ENCODE measurements at places on chromosomes 2 and 18.

DNA sequence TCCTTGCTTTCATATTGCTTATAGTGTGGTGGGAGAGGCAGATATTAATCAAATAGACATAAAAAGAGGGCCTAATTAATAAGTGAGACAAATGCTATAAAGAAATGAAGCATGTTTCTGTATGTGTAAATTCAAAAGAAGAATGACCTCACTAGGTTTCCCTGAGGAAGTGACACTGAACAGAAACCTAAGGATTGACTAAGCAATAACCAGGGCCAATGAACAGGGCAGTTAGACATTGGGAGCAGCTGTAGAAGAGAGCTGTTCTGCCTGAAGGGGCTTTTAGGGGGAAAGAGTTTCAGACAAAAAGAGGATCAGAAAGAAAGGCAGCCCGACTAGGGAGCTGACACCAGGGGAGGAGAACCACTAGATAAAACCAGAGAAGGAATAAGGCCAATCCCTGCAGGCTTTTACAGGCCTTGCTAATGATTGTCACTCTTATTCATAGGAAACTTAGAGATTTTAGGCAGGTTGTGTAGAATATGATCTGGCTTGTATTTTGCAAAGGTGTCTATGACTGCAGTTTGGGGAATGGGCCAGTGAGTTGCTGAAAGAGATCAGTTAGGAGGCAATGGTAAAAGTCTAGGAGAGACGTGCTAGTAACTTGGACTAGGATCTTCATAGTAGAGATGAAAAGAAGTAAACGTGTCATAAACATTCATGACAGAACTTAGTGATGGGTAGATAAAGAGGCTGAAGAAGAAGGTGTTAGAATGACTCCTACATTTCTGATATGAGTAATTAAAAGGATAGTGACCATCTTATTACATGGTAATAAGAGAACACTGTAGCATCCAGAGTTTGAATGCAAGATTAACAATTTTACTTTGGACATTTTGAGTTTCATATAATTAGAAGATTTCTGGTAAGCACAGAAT is 26.8 kb upstream of the NABP1 start:
- DNase-seq = no peak

DNA sequence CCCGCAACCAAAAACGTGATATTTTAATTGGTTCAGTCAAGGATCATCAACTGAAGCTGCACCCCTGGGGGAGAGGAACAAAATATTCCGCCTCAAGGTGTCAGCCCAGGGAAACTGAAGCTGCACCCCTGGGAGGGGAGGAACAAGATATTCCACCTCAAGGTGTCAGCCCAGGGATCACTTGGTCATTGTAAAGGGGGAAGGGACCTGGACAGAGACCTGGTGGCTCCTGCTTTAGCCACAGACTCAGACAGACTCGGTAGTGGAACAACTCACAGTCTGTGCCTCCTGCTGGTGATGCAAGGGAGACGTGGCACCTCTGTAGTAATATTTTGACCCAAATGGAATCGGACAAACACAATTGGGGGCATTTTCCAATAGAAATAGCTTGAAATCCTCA is 75.1 kb downstream of the GBX2 start:
- DNase-seq = no peak

DNA sequence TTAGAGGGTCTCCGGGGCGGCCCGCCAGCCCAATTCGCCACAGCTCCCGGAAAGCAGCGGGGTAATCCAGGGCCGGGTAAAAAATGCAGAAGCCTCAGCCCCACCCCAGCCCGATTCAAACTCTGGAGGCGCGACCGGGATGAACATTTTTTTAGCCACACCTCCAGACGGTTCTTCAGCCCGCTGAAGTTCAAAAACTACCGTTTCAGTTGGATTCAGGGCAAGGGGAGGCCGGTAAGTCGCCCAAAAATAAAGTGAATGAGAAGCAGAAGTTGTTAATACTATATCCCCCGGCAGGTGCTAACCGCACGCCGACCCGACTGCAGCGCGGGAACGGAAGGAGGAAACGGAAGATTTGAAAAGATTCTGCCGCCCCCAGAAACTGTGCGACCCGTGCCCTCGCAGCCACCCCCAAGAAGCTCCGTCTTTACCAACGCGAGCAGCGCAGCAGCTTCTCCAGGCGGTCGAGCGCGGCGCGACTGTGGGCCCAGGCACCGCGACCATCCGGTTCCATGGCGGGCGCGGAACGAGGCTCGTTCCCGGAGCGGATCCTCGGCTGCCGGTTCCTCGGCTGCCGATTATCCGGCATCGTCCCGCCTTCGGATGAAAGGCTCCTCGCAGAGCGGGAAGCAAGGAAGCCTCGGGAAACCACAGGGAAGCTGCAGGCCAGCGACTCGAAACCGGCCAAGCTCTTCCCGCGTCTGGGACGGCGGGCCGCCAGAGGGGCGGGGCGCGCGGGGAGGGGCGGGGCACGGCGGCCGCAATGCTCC is at the start of gene BARD1:
Gene BARD1 (minus strand): TSS at position 703 of the 770 bp plus-strand sequence. CDS start 114 bp downstream, at position 589.
- DNase-seq = peak; percentile 36

DNA sequence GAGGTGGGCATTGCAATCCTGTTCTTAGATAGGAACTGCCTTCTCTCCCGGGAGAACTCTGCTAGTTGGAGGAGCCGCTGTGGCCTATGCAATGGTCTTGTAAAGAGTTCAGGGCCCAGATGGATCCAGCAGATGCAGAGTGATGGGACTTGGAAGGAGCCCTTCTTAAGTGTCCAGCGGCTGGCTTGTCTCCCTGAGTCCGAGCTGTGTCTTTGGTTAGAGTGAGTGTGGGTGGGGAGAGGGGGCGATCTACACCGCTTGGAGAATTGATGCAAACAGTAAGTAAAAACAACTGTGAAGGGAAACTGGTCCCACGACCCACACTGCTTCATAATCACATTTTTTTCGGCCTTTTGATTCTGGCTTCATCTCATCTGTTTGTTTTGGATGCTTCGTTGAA is 89.8 kb upstream of the CYRIA start:
- no peak for DNase-seq

GRCh38 chr2:39121523-39122063 is 742 bp upstream of the SOS1 start:
- DNase-seq = no peak

GRCh38 chr2:217940261-217941220 is 62.3 kb downstream of the TNS1 start:
- no peak for DNase-seq

GRCh38 chr2:22198381-22199283 is 1074.9 kb downstream of the TDRD15 start:
- DNase-seq = no peak

- no peak for DNase-seq
These were observed 195.9 kb upstream of the CYRIA start for GRCh38 chr2:16861530-16861929.

DNA sequence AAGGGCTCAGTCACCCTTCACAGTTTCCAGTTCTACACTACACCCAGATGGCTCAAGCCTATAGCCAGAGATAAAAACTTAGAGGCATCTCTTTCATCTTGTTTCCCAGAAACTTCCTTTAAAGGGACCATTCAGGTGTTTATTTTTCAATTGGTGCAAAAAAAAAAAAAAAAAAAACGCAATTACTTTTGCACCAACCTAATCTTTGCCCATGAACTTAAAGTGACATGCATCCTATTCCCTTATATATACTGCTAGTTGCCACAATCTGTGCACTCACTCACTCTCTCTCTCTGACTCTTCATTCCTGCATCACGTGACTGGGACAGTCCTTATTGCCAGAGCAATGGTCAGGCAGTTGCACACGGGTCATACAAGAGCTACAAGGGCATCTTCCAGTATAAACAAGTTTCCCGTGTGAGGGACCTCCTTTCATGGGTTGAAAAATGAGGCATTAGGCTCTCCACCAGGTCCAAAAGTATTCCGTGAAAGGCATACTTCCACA is 789.4 kb downstream of the EPHA4 start:
- DNase-seq = no peak

DNA sequence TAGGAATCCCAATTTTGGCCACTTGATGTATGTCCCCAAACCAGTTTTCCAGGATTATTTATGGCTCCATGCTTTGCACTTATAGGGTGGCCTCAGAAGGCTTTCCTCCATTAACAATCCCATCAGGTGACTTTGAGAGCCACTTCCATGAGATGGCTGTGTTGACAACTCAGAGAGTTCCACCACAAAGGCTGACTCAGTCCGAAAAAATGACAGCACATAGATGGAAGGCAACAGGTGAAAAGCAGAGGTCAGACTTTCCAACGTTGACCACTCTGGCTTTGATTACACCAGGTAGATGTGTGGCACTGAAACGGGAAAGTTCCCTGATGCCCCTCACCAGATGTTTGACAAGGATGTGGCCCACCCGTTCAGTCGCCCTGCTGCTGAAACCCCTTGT is 431.4 kb upstream of the TNP1 start:
- DNase-seq = no peak

DNA sequence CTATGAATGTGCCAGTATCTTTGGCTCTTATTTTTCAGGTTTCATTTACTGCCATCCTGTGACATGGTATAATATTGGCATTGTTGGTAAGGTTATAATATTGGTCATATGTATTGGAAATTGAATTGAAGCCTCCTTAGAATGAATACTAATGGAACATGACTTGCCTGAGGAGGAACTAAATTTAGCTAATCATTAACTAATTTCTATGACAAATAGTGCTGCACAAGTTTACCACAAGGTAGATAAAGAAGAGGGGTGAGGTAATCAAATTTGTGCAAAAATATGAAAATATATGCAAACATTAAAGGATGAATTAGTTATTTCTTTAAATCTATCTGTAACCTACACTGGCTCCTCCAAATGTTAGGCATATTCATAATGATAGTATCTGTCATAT is 43.2 kb upstream of the ORC2 start:
- no peak for DNase-seq

DNA sequence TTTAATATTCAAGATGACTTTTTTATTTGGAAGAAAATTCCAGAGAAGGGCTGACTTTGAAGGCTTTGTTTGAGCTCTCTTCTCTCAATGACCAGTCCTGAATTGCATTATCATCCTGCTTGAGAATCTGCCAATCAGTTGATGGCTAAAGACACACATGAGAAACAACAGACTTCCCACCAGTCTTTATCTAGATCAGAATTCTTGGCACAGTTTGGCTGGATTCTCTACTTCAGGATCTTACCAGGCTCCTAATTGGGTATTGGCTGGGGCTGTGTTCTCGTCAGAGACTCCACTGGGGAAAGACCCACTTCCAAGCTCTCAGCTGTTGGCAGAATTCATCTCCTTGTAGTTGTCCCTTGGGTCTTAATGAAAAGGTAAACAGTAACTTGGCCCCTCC is 86.0 kb downstream of the WDSUB1 start:
- DNase-seq = no peak

GRCh38 chr2:230910546-230911177 is 14.4 kb downstream of the GPR55 start:
- DNase-seq = no peak

DNA sequence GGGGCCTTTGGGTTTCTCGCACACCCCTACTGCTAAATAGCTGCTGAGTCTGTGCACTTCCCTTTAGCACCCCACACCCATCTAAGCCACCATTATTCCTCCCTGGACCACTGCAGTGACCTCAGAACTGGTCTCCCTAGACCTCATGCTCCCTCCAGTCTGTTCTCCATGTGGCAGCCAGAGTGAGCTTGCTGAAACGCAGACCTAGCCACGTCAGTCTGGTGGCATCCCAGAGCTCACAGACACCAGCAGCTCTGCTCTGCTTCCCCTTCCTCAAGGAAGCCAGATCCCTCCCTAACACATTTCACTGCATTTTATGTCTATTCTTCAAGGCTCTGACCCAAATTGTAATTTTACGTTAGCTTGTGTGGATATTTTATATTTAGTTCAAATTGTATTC is 144.4 kb downstream of the DYSF start:
- no peak for DNase-seq

- no peak for DNase-seq
These were observed 6.5 kb downstream of the NBAS start for GRCh38 chr2:15554525-15555218.

GRCh38 chr2:98282109-98282508 is 64.1 kb upstream of the CNGA3 start:
- no peak for DNase-seq

- DNase-seq = no peak
These were observed 107.3 kb upstream of the IL1R2 start for GRCh38 chr2:101884423-101884822.

DNA sequence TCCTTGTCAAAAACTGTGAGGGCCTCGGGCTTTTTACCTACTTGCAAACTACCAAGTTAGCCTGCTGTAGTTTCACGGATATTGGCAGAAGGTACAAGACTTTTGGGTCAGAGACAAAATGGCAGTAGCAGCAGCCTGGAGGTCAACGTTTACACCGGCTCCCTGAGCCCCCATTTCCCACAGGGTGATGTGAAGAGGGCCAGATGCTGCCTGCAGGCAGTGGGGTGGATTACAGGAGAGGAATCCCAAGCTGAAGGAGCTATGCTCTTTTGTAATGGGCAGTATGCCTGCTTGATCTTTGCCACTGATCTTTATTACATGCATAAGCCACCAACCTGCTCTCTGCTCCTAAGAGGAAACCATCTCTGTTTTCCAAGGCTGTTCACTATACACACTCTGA is 29.5 kb upstream of the SP5 start:
- no peak for DNase-seq

DNA sequence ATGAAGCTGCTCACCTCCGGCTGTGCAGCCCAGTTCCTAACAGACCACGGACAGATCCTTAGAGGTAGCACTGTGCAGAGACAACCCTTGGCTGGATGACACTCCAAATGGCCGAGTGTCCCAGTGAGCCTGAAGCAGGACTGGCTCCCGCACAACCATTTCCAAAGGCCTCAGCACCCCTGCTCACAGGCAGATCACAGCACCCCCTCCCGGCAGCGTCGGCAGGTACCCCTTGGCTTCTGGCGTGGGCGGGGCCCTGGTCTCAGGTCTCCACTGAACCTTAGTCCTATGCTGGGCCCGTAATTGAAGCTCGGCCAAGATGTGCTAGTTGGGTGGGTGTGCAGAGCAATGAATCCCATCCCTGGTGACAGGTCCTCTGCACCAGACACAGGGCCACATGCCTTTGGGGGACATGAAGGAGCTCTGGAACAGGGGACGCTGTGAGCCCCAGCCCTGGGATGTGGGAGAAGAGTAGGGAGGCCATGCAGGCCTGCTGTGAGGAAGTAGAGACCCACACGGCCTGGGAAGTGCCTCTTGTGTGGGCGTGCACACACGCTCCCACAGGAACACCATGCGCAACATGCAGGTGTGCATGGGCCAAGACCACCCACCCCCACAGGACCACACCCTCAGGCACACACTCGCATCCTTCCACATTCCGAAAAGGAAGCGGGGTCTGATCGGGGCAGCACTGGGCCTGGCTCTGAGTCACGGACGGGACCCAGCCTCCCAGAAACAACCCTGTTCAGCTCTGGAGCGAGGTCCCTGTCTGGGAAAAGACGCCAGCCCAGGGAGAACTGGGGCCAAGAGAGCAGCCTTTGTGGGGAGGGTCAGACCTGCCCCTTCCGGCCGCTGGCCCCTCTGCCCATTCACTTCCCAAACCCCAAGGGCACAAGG is 2.8 kb downstream of the DUSP2 start:
- no peak for DNase-seq

DNA sequence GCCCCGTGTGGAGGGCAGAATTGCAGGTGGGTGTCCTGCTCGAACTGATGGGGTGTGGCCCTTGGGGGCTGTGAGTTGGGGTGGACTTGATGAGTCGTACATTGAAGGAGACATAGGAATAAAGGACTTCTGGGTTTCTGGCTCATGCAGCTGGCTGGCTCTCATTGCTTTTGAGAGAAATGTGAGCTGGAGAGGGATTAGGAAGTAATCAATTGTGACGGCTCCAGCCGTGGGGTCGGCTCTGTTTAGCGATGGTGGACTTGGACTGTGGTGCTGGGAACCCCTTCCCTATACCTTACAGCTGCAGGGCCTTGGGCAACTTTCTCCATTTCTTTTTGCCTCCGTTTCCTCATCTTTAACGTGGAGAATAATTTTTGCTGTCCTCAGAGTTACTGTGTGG is 9.2 kb downstream of the IMPA2 start:
- no peak for DNase-seq

GRCh38 chr18:69916412-69916811 is 31.3 kb downstream of the CD226 start:
- DNase-seq = no peak
